Effector memory CD4-positive, alpha-beta T cell (primary cell): ENCODE measurements at places on chromosomes 6 and 20.

- DNase-seq, result no peak
These were observed 17.8 kb downstream of the OR2H2 start for GRCh38 chr6:29602564-29603361.

DNA sequence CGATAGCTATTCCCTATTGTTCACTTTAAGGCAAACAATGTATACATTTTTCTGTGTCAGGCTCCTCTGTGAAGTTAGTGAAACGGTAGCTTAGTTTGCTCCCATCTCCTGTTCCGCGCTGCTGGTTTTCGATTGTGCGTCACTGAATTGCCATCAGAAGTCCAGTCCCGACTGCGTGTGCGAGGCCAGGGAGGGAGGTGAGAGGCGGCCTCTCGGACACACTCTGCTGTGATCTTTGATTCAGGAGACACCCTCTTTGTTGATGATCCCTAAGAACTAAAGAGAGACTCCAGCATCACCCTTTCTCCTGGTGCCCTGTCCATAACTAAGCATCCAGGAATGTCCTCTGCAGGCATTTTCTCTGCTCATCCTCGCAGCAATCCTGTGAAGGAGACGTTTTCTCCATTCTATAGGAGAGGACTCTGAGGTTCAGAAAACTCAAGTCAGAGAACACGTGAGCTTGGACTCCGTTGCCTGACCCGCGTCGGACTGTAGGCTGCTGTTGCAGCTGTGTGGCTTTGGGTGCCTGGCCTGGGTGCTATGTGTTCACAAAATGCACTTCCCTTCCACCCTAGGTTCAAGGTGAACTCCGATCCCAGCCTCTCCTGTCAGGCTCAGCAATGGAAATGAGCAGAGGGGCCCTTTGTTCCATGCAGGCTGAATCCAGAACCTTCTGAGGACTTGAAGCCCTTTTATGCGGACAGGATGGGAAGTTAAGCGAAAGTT lies 24.1 kb upstream of the UNC93A start:
- no peak for DNase-seq

GRCh38 chr6:81787313-81788068 lies 35.0 kb upstream of the TENT5A start:
- no peak for DNase-seq

DNA sequence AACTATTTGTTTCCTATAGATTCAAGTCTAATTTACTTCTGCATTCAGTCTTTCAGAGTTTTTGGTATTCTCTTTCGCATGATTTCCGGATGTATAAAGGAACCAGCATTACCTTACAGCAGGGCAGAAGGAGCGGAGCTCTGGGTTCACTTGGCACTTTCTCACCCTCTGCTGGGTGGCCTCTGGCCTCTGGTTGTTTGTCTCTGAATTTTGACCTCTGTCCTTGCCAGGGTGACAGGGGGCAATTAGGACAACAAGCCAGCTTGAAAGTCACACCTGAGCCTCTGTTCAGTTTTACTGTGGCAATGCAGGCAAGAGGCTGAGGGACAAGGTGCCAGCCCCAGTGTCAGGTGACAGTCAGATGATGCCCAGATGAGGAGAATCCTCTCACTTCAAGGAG lies 69.4 kb upstream of the KIF25 start:
- no peak for DNase-seq

DNA sequence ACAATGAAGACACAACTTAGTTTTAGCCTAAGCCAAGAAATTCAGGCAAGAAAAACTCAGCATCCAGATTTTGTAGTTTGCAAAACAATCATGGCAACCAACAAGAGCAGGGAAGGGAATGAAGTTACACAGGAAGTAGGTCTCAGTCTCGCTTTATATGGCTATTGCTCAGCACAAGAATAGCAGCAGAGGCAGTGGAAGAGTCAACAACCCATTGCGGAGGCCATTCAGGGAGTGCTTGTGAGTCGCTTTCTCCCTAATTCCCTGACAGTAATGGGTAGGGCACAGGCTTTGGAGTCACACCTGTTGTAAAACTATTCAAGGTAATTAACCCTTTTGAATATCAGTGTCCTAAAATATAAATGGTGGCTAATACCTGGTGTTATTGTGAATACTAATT lies 238.5 kb downstream of the HDGFL1 start:
- no peak for DNase-seq

- DNase-seq, result no peak
These were observed 327.5 kb upstream of the EPHA7 start for GRCh38 chr6:93746892-93747291.

GRCh38 chr20:24502661-24503060 lies 33.2 kb downstream of the SYNDIG1 start:
- no peak for DNase-seq

- DNase-seq, result no peak
These were observed 32.6 kb downstream of the CLIC5 start for GRCh38 chr6:45983062-45983461.
